ENCODE measurements at places on chromosomes 4 and X.

DNA sequence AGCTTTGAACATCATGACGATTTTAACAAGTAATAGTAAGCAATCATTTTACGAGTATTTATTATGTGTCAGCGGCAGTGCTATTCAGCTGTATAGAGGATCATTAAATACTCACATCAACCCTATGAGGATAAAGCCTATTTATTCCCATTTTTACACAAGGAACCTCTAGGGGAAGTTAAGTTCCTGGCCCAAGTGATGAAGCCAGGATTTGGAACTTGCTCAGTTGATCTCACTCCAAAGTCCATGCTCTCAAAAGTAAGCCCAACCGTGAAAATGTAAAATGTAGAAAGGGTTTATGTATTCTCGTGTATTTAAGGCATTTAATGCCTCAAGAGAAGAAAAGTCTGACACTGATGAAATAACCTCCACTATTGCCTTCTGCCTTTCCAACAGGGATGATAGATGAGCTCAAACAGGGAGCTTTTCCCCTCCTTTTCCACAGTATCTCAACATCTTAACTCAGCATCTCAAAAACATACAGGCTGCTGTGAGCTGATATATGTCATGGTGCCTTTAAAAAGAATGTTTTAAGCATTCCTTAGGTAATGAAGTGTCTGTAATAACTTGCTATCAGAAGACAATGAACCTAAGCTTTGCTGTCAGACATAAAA, 35.0 kb upstream of the PLA2G12A start:
- DNase-seq, result no peak

DNA sequence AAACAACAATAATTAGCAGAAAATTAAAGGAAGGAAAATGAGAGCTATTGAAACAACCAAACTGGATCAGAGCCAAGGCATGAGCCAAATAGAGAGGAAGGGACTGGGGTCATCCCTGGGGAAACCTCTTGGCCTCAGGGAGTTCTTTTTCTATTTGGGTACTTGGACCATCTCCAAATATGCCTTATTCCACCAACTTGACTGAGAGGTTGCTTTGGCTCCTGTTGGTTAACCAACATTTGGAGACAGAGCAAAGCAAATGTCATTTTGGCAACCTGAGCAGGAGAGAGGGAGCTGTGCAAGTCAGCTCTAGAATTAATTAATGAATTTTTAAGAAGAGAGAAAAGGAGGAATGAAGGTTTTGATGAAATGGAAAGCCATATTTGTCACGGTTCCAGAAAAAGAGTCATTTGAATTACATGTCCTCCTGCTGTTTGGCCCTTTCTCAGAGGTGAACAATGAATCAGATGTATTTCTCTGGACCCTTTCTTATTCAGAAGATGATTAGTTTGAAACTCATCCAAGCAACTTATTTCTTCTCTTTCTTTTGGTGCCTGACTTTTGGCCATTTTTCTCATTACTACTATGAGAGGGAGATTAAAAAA, 119.1 kb downstream of the CNKSR2 start:
- no peak for DNase-seq

DNA sequence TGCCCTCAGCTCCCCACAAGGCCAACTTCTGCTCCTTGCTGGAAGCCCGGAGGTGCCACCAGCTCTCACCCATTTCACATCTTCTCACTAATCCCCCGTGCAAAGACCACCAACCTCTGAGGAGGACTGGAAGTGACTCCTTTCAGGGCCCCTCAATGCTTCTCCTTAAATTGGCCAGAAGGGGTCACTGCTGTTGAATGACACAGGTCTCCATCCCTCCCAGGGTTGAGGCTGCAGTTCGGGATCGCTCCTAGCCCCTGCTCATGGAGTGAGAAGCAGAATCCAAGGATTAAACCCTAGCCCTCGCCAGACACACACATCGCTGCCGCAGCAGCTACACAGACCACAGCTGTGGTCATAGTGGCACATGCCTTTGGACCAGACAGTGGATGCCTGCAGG, 279.5 kb upstream of the TAPT1 start:
- no peak for DNase-seq

DNA sequence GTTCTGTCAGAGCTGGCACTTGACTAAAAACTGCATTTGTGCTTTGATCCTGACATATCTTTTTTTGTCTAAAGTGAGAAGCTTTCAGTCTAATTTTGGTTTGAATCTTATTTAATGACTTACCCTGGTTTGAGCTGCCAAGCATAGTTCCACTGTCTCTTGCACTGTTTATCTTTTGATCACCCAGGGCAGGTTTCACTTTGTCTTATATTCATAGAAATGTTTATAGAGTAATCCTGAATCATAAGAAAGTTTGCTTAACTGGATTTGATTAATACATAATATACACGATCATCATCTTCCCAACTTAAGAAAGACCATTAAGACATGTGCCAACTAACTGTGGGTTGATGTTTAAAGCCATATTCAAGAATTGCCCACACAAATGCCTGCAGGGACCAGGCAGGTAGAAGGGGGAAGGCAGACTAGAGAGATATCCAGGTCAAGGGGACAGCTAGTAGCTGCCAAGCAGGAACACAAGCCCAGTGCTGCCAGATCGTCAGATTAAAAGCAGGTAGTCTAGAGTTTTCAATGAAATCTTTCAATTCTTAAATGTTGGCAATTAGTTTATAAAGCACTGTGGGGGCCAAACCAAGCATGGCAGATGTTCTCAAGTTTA, 1.9 kb downstream of the GK start:
- no peak for DNase-seq

GRCh38 chr4:153223427-153223801, 19.2 kb downstream of the TRIM2 start:
- DNase-seq, result no peak
